ENCODE measurements at places on chromosomes 13 and 19.

DNA sequence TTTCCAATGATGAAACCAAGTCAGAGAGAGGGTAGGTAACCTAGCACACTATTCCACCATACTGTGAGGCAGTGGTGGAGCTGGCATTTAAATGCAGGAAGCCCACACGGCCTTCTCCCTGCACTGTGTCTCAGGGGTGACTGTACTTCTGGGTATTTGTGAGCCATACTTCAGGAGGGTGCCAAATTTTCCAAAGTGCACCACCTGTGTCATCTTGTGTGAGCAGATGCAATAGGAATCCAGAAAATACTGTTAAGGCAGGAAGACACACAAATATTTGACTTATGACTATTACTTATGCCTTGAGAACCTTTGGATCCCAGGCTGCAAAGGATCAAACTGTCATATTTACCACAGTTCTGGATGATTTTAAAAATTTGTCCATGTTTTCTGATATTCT lies 17.3 kb downstream of the ZNF229 start:
- DNase-seq, result no peak

DNA sequence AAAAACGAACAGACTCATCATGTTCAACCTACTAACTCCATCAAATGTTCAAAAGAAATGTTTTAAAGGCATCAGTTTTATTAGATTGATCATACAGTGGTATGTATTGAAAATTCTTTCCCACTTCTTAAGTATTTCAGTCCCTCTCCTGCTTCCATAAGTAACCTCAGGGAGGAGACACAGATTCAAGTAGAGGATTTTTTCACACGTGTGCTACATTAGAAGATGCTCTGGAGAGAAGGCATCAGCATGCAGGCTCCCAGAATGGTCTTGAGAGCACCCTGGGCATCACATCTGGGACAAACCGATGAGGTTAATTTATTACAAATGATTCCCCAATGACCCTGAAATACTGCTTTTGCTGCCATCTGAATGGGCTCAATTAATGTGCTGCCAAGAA lies 3.6 kb downstream of the GPR12 start:
- DNase-seq, result no peak

GRCh38 chr19:38551450-38551813 lies 66.3 kb downstream of the MAP4K1 start:
- DNase-seq, result no peak

GRCh38 chr19:51367565-51368365 lies 1.0 kb downstream of the CLDND2 start:
- DNase-seq, result peak; percentile 67

DNA sequence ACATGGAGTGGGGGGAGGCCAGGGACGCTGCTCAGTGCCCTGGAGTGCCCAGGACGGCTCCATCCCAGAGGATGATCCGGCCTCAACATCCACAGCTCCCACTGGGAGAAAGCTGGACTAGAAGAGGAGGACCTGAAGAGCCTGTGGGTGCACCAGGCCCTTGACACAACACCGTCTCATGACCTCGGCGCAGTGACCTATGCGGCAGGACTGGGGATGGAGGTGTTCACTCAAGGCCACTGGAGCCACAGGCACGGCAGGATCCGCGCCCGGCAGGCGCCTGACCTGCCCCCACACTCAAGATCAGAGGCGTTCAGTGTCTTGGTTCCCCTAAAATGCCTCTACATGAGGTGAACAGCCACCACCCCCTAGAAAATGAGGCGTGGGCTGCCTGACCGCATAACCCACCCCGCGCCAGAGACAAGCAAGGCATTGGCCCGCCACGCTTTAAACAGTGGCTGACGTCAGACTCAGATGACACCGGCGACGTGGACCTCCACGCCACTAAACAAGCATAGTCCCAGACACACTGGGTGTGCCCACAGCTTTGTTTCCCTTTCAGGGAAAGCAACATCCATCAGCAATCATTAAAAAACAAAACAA lies 8.0 kb downstream of the SGTA start:
- DNase-seq, result no peak

DNA sequence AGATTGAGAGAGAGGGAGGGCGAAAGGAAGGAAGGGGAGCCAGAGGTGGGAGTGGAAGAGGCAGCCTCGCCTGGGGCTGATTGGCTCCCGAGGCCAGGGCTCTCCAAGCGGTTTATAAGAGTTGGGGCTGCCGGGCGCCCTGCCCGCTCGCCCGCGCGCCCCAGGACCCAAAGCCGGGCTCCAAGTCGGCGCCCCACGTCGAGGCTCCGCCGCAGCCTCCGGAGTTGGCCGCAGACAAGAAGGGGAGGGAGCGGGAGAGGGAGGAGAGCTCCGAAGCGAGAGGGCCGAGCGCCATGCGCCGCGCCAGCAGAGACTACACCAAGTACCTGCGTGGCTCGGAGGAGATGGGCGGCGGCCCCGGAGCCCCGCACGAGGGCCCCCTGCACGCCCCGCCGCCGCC lies at the start of gene TNFSF11:
TNFSF11 (plus strand) TSS at position 142 of the 400 bp plus-strand sequence; CDS start at position 294, 152 bp downstream.
- DNase-seq, result no peak

GRCh38 chr19:31943191-31943661 lies 402.2 kb upstream of the ZNF507 start:
- DNase-seq, result no peak

- no peak for DNase-seq
These were observed 69.5 kb upstream of the ANKRD10 start for GRCh38 chr13:110984381-110984780.

DNA sequence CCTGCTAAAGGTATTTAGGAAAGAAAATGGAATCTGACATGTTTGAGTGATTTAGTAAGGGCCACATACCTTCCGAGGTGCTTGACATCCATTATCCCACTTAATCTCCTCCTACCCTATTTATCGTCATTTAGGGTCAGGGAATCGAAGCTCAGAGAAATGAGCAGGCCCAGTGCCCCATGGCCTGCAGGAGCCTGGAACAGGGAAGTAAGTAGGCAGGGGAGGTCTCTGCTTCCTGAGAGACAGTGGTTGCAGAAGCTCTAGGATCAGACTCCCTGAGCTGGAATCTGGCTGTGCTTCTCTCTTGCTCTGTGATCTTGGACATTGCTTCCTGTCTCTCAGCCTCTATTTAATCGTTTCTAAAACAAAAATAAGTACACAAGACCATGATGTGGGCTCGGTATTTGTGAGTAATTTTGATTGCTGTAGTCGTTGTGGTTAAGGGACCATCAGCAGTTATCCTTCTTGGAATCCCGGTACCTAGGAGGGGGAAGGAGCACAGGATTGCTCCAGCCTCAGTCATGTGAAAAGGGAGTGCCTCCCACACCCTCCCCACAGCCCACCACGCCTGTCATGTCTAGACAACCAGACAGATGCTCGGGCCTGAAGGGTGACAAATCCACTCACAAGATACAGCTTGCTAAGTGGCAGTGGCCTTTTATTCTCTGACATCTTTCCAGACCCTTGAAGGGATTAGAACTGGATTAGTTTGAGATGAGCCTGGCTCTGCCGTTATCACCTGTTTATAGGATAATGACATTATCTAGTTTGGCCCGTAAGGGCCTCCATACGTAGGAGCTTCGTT lies 169.2 kb upstream of the TSHZ3 start:
- no peak for DNase-seq

DNA sequence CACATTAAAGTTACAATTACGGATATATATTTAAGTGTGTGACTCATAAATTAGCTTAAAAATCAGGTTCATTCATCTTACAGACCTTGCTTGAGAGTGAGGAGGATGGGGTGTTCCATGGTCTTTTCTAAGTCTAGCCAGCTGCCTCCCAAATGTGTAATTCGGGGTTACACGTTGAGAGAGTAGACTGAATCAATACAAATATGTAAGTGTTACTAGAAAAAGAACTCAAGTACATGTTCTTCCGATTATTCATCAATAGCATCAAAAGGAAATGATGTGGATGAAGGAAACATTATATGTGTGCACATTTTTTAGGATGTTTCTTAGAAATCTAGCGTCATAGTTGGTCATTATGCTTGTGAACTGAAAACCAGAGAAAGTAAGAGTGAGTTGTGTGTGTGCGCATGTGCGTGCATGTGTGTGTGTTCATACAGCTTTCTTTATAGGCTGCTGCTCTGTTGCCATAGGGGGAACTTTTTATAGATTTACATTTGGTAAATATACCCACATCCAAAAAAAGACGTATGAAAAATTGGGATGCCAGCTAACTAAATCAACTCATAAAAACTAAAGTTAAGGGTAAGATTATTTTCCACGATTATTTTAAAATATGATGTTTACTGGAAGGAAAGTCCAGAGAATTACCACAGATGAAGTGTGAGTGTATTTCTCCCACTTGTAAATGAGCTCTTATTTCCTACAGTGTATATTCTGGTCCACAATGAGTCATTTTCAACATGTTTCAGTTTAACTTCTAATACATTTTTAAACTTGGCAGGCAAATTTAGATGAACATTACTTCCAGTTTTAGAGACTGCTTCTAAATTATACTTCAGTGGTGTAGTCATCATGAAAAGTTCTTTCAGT lies 82.4 kb downstream of the PIBF1 start:
- no peak for DNase-seq

- DNase-seq, result no peak
These were observed 175.1 kb upstream of the KL start for GRCh38 chr13:32840989-32841713.

- no peak for DNase-seq
These were observed 819 bp downstream of the EID2B start for GRCh38 chr19:39531834-39532232.

DNA sequence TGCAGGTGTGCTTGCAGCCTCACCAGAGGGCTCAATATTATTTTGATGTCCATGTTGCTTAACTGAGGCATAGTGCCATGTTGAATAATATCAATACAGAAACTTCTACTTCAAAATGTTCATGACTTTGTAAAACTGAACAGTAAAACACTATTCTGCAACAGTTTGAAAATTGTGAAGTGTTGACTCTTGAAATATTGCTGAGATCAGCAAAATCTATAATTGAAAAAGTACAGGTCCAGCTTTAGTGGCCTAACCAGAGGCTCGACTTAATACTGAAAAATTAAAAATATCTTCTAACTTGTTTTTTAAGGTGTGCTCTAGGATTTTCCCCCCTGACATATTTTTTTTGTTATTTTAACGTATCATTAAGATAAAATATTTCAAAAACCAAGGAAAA lies 1460.7 kb downstream of the EFNB2 start:
- no peak for DNase-seq

DNA sequence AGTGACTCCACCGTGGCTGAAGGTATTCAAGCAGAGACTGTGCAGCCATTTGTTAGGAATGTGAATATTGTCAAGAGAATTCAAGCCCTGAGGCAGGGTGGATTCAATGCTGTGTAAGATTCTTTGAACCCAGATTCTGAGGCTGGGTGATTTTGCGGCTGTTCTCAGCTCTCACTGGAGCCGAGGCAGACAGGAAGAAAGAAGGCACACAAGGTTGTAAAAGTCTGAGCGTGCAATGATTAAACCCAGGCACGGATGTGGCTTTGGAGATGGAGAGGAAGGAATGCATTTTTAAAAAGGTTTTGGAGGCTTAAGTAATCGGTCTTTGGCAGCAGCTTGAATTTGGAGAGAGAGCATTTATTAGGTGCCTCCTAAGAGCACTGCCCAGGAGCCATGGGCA lies 187.9 kb downstream of the KATNAL1 start:
- no peak for DNase-seq

GRCh38 chr19:335072-335471 lies 9.5 kb downstream of the MIER2 start:
- no peak for DNase-seq

- DNase-seq, result no peak
These were observed 104.4 kb downstream of the LHFPL6 start for GRCh38 chr13:39498471-39499114.

- no peak for DNase-seq
These were observed 1.4 kb upstream of the SAMD1 start for GRCh38 chr19:14091813-14092462.

- no peak for DNase-seq
These were observed at the start of gene ZBTB32 for GRCh38 chr19:35704218-35704617. ZBTB32 (plus strand) TSS chr19:35704558; CDS start chr19:35714627, 10,069 bp downstream.

- no peak for DNase-seq
These were observed 97.5 kb downstream of the FOXO1 start for GRCh38 chr13:40569024-40569350.
